Testis (tissue), 5 donors: ENCODE measurements at places on chromosomes 16 and 17. TPM values are rescaled to one million over a fixed set of nuclear protein-coding genes. Genes with fewer than 3 reads are reported as not detected.

Gene CDYL2
- 63.7 TPM for total RNA-seq

- no peak overlapping the region for H3K27ac ChIP-seq
- H3K4me3 ChIP-seq, result no peak overlapping the region
- no peaks in the 10 kb centered on the region for H3K36me3 ChIP-seq
- peaks cover 15% of the 10 kb centered on the region for H3K4me1 ChIP-seq
- H3K27me3 ChIP-seq, result no peaks in the 10 kb centered on the region
Measured at GRCh38 chr17:10019941-10020451, 114.9 kb upstream of the RCVRN start.

DNA sequence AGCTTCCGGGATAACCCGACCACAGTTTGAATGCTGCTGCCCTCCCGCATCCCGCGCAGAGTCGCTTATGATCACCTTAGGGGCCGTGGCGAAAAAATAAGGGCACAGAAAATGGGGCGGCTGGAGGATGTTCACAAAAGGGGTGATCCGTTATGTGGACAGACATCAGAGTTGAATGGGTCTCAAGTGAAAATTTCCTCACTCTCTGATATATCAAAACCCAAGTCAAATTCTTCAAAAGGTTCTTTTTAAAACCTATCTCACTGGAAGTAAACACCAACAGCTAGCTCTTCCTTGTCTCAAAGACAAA is 400 bp upstream of the CEP112 start:
- H3K27ac ChIP-seq, result no peak overlapping the region
- no peaks in the 10 kb centered on the region for H3K27me3 ChIP-seq
- no peak for DNase-seq
- peak overlapping the region; percentile 74 for H3K4me3 ChIP-seq

DNA sequence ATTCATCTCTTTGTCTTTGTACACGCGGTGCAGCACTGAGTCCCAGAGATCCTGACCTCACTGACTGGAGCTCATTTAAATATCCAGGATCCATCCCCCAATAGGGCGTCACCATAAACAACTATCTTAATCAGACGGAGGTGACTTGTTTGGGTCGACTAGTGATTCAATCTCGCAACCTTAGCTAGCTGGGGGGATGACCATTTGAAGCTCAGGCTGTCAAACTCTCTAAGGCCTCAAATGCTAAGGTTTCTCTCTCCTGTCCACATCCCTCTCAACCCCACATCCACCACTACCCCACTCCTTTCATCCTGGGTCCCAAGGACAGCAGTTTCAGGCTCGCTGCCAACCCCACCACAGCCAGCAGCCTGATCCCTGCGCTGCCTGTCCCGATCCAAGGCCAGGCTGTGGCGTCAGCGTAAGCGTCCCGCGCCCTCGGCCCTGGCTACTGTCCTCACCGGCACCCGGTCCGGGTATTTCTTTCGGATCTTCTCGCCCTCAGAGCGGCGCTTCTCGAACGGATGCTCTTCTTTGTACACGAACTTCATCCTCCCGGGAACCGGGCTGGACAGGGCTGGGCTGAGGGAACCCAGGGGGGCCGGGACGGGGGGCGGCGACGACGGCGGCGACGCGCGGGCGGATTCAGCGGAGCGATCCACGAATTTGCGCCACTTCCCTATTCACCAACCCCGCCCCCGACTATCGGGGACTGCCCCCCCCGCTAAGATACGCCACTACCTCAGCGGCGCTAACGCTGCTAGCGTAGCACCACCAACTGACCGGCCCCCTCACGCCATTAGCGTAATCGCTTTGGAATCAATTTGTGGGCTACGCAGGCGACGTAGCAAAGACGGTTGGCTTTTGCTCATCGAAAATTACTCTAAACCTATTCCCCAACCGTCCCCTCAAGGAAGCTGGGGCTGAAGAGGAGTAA is at the start of gene GABARAP:
TSS of gene GABARAP (minus strand) at position 667 of the 934 bp plus-strand sequence. CDS start at position 548, 119 bp downstream.
- H3K27ac ChIP-seq, result peak within 1 kb of the TSS; percentile 92
- H3K36me3 ChIP-seq, result no peaks in the 10 kb centered on the region
- H3K4me3 ChIP-seq, result peak within 1 kb of the TSS; percentile 69
- DNase-seq, result peak; percentile 96
- no peaks in the 10 kb centered on the region for H3K27me3 ChIP-seq
